ENCODE measurements at places on chromosomes 2 and 18.

GRCh38 chr2:225052703-225053102 is 10.4 kb upstream of the DOCK10 start:
- no peak for DNase-seq

GRCh38 chr18:5286525-5286924 is 9.0 kb downstream of the ZBTB14 start:
- no peak for DNase-seq

DNA sequence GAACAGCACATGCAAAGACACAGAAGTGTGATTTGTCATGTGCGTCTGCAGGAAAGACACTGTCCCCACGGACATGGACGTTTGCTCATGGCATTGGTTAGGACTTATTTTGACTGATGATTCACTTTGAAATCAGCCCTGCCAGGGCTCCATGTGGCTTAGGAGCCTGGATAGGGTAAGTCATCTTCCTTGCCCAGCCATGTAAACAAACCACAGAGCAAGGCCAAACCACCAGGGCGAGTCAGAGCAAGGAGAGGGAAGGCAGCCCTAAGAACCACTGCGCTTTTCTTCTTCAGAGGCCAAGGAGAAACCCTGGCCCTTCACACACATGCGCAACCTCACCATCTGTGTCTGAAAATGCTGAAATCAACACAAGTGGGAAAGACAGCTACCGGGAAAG is 88.8 kb downstream of the GFPT1 start:
- peak; percentile 35 for DNase-seq

- no peak for DNase-seq
These were observed 48.2 kb downstream of the TWIST2 start for GRCh38 chr2:238895891-238896600.

- DNase-seq, result no peak
These were observed 1292.2 kb upstream of the ZEB2 start for GRCh38 chr2:145812165-145812554.

- no peak for DNase-seq
These were observed 120.3 kb downstream of the INO80D start for GRCh38 chr2:205965707-205966106.

GRCh38 chr2:202375033-202375608 is 1.0 kb upstream of the BMPR2 start:
- DNase-seq, result peak; percentile 61

DNA sequence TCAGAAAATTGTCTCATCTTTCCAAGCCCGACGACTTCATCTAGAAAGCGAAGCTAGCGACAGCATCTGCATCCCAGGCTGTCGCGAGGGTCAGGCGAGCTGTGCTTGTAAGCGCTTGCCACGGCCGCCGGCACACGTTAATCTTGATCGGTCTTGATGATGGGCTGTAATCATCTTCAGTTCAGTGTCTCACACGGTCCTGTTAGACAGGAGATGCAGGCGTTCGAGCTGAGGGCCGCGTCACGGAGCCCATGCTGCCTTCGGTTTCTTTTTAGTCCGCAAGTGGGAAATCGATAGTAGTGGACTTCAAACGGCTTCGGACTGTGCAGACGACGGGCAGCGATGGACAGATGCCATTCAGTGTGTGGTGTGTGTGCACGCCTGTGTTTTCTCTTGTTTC is 43.6 kb downstream of the ADI1 start:
- no peak for DNase-seq

- DNase-seq, result no peak
These were observed 140.6 kb downstream of the BAZ2B start for GRCh38 chr2:159475793-159476192.

All from suppressor macrophage treated with lipopolysaccharide for 1 hour (primary cell).